IPS DF 19.7 (cell line): ENCODE measurements at places on chromosomes 4 and X.

GRCh38 chr4:94451051-94451694 lies 569 bp upstream of the PDLIM5 start:
- no peak for DNase-seq

- DNase-seq, result no peak
Observed at GRCh38 chr4:1381944-1382541, 24.2 kb downstream of the NKX1-1 start.

- DNase-seq, result no peak
Observed at GRCh38 chr4:120965938-120966337, 43.4 kb upstream of the PRDM5 start.

DNA sequence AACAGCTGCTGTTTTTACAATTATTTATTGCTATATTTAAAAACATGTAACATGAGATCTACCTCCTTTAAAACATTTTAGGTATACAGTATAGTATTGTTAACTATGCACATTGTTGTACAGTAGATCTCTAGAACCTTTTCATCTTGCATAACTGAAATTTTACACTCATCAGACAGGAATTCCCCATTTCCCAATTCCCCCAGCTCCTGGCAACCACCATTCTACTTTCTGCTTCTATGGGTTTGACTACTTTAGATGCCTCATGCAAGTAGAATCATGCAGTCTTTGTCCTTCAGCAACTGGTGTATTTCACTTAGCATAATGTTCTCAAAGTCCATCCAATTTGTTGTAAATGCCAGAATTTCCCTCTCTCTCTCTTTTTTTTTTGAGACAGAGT lies 9.7 kb upstream of the LSM6 start:
- DNase-seq, result no peak

- DNase-seq, result no peak
Observed at GRCh38 chr4:8893624-8894423, 22.2 kb upstream of the HMX1 start.

- DNase-seq, result no peak
Observed at GRCh38 chrX:16559206-16559619, 90.7 kb upstream of the S100G start.

DNA sequence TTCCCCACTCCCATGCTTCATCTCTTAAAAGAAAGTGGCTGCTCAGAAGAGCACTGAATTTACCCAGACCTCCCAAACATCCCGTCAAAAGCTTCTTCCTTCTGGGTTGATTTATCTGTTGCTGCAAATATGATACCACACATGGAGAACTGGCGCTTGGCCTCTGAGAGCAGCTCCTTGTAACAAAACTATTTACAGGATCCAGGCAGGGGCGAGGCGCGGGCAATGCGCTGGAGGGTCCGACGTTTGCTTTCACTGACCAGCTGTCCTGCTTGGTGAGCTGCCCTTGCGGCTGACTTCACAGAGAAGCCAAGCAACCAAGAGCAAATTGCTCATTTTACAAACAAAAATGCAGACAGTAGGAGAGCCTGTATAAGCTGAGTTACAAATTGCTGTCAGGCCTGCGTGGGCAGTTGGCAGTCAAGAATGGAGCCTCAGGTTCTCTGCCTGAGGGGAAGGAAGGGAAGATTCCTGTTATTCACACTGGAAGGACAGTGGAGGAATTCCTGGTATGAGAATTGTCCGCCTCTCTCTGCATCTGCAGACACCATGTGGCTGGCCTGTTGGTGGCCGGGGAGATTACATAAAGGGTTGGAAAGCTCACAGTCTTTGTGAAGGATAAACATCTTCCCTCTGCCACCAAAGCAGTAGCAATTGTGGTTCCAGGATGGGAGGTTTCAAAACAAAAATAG lies 192.2 kb upstream of the LEF1 start:
- peak; percentile 25 for DNase-seq

- DNase-seq, result no peak
Observed at GRCh38 chr4:101451086-101451485, 103.8 kb upstream of the PPP3CA start.

DNA sequence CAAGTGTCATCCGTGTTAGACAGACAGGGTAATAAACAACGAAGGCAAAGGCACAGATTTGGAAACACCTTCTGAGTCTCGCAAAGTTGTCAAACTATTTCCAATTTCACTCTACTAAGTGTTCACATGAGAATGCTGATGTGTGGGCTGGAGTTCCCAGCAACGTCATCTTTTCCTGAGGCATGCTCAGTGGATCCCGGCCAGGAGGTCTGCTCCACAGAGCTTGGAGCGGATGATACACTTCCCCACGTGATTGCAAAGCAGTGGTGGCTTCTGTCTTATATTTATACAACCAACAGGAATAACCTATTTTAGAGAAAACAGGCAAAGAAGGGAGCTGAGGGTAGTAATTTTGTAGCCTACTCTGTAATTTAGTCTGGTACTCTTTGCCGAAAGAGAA lies 40.1 kb upstream of the PDK3 start:
- DNase-seq, result no peak

DNA sequence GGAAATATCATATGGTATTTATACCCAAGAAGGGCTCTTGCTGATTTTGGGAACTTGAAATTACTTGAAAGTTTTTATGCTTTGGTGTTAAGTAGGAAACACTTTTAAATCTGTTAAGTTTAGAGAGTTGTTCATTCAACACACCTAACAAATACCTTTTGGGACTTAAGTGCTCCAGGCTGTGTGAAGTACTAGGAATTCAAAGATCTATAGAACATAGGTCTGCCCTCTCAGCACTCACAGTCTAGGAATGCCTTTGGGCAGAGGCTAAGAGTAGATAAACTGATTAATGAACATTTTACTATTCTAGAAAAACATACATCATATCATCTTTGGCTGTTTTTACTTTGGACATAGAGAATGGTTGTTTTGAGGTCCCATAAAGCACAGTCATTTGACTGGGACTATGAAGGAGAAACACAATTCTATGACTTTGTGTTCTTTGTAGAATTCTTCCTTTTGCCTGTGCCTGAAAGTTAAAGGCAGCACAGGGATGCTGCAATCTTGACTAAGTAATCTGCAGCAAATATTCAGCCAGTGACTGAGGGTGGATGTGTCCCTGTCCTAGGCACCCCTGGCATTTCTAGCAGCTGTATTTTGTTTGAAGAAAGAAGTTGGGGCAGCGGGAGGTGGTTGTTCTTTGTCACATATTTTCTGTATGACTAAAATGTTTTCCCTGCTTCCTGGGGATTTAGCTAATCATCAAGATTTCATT lies 8.3 kb downstream of the BMP3 start:
- no peak for DNase-seq

GRCh38 chr4:181294421-181294820 lies 948.8 kb upstream of the TENM3 start:
- no peak for DNase-seq

DNA sequence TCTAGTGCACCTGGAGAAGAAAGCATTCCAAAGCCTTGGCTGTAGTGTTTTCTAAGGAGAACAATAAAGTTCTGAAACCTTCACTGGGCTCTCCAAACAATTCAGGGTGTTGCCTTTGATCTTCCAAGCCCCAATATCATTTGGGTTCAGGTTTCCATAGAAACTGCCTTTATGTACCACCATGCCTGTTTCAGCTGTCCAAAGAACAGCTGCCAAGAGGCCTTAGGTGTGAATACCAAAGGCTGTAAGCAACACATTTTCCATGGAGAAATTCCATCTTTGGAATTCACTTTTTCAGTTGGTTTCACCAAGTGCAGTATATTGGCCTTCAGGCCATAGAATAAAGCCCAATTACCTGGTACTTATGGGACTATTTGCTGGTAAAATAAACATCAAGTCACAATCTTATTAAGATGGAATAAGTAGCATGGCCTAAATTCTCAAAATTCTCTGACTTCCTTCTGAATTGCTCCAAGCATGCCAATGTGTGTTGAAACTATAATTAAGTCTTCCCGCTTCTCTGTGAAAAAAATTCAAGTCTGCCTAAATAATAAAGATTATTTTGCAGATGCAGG lies 61.9 kb downstream of the COX18 start:
- no peak for DNase-seq

DNA sequence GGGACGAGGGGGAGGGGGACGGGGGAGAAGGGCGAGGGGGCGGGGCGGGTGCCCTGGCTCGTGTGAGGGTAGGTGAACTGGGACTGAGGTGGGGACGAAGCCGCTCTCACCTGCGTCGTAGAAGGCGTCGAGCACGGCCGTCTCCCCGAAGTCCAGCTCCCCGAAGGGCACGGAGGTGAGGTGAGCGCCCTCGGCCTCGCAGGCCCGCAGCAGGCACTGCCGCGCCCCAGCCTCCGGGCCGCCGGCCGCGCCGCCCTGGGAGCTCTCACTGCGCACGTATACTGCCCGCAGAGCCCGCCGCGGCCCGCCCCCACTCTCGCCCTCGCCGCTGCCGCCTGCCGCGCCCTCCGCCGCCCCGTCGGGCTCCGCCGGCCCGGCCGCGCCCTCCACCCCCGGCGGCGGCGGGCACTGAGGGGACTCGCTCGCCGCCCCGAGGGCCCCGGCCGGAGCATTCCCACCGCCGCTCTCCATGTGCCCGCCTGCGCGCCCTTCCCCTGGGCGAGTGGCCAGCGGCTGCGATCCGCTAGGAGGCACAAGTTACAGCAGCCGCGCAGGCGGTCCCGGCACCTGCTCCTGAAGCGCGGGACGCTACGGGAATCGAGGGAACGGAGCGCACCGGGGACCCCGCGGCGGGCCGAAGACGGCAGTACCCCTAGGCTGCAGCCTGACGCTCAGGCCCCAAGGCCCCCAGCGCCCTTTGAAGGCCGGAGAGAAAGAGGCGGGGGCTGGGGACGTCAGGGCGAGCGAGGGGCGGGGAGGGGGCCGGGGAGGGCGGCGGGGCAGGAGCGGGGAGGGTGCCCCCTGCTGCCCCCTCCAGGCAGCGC lies at the start of gene MAP3K15:
MAP3K15 (minus strand) TSS at position 718 of the 824 bp plus-strand sequence; CDS start at position 471, 247 bp downstream.
- DNase-seq, result no peak

GRCh38 chr4:112889619-112890527 lies 159.6 kb upstream of the ANK2 start:
- no peak for DNase-seq

- no peak for DNase-seq
Observed at GRCh38 chr4:87388901-87389300, 2.1 kb downstream of the HSD17B11 start.

- peak; percentile 33 for DNase-seq
Observed at GRCh38 chr4:120977435-120977997, 55.0 kb upstream of the PRDM5 start.

- DNase-seq, result no peak
Observed at GRCh38 chrX:108020631-108021030, 24.2 kb upstream of the VSIG1 start.

GRCh38 chr4:155548173-155548572 lies 118.5 kb upstream of the GUCY1A1 start:
- DNase-seq, result no peak

DNA sequence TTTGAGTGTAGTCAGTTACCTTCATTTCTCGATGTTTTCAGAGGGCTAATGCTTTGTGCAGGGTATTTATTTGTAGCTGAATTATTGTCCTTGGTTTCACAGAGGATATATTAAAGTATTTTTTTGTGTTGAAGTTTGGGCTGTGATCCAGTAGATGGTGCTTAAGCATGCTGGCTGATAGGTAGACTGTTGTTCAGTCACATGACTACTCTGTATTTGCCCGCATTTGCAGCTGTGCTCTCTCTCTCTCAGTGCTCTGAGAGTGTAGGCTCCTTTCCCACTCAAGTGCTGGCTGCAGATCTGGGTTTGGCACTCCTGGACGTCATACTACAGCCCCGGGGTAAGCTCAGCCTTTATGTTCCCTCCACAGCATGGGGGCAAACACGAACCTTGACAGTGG lies 21.7 kb downstream of the RAB40AL start:
- DNase-seq, result no peak

DNA sequence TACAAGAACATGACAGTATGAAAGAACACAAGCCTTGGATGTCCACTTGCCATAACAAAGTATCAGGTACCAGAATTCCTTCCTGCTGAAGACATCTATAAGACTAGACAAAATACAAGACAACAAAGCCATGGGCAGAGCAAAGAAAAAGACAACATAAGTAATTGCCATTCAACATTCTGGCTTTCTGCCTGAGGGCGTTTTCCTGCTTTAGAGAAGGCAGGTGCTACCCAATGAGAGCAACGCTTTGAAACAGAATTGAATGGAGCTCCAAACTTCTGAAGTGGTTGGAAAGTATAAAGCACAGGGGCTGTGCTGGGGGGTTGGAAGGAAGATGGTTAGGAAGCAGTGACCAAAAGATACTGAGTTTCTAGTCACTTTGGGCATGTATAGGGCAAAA lies 30.1 kb downstream of the PDE5A start:
- DNase-seq, result no peak

- DNase-seq, result no peak
Observed at GRCh38 chr4:16264798-16265197, 38.5 kb upstream of the TAPT1 start.

GRCh38 chrX:150337536-150337935 lies 25.6 kb upstream of the MAMLD1 start:
- no peak for DNase-seq

- DNase-seq, result no peak
Observed at GRCh38 chrX:56729152-56729850, at the start of gene NBDY. TSS of gene NBDY (plus strand) at chrX:56729243. CDS start at chrX:56729354, 111 bp downstream.

DNA sequence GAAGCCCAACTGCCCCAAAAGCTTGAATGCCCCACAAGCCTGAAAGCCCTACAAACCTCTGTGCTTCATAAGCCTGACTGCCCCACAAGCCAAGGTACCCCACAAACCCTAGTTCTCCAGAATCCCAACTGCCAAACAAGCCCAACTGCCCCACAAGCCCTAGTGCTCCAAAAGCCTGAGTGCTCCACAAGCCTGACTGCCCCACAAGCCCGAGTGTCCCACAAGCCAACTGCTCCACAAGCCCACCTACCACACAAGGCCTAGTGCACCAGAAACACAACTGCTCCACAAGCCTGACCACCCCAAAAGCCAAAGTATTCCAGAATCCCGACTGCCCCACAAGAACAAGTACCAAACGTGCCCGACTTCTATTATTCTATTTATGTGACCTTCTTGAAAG lies 13.6 kb upstream of the HSFX3 start:
- DNase-seq, result no peak

- DNase-seq, result no peak
Observed at GRCh38 chr4:172998527-172999469, 169.8 kb upstream of the GALNT7 start.
